IPS-NIHi11 (cell line): ENCODE measurements at places on chromosomes 2 and 18.

DNA sequence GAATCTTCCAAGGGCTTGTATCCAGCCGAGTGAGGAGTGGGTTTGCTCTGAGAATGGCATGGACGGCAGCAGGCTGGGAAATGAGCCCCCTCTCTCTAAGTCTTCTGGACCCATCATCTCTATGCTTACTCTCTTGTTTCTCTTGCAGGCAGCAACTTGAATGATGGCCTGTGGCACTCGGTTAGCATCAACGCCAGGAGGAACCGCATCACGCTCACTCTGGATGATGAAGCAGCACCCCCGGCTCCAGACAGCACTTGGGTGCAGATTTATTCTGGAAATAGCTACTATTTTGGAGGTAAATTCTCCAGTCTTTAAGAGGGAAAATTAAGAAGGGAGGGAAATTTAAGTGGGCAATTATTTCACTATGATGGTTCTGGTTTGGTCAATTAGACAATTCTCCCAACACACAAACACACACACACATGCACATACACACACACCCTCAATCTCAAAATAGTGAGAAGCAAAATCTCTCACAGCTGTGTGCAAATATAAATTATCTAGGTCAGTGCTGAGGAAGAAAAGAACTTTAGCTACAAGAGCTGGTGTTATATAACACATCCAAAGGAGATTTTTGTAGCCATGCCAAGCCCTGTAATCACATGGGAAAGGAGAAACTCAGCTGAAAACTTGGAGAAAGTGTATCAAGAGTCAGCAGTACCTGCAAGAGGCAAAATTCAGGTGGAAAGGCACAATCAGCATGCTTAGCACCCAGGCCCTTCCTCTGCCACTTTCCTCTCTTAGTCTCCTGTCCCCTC is 499.2 kb downstream of the CNTNAP5 start:
- DNase-seq = no peak

- no peak for DNase-seq
These were observed 52.2 kb upstream of the B3GNT2 start for GRCh38 chr2:62143696-62144095.

GRCh38 chr2:233471291-233472035 is 95.1 kb downstream of the USP40 start:
- DNase-seq = no peak

DNA sequence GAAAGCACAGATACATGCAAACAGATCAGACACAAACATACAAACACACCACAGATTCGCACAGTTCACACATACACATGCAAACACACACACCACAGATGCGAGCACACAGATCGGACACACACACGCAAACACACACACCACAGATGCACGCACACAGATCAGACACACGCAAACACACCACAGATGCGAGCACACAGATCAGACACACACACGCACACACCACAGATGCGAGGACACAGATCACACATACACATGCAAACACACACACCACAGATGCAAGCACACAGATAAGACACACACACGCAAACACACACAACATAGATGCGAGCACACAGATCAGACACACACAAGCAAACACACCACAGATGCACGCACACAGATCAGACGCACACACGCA is 149.0 kb downstream of the PXDN start:
- no peak for DNase-seq

GRCh38 chr2:200338692-200339091 is 32.2 kb downstream of the SPATS2L start:
- DNase-seq = no peak

DNA sequence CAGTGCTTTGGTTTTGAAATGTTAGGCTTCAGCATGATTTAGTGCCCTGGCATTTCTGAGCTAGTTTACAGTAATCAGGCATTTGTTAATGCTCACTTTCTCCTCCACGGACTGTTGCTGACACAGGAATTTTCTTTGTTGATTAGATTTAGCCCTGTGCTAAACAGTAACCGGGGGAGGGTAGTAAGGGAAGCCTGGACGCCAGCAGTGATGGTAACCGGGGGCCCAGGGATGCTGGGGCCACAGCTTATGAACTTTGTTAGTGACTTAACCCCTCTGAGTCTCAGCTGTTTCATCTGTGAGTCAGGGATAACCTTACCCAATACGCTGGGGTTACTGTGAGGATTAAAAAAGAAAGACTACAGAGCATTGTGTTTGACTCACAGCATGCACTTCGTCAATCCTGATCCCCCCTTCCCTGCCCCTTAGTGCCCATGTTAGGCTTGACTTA is 33.5 kb downstream of the KLHL29 start:
- no peak for DNase-seq

DNA sequence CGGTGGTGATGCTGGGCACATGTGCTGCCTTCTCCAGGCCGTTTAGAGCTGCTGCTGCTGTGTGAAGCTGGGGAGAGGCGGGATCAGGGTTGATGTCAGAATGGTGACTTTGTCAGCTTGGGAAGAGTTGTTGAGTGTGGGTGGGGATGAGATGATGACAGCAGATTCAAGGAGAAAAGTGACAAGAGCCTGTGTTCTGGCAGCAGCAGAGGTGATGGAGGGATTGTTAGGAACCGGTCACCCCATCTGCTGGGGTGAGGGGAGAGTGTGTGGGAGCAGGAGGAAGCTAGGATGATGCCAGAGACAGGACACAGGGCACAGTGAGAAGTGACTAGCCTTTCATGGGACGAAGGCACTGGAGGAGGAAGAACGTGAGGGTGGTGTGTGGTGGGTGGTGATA is 345.5 kb downstream of the RNF144A start:
- no peak for DNase-seq

- no peak for DNase-seq
These were observed 42.2 kb upstream of the DSC1 start for GRCh38 chr18:31204833-31205232.

DNA sequence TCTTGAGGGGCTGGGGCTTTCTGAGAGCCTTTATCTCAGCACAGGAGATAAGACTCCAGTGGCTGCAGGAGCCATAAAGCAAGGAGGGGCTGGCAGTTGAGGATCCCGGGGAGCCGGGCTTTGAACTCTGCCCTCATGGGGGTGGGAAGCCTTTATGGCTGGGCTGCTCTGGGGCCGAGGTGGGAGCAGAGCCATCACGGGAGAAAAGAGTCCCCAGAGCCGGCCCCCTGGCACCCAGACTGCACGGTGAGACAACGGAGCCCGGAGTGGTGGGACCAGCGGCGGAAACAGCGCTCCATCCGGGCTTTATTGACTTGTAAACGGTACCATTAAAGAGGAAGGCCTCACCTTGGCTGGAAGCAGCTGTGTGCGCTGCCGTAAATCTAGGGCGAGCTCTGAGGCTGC is 162.6 kb downstream of the MYCN start:
- no peak for DNase-seq

- no peak for DNase-seq
These were observed 21.7 kb upstream of the PHLPP1 start for GRCh38 chr18:62693659-62694058.

GRCh38 chr2:214217136-214217535 is 193.7 kb upstream of the VWC2L start:
- peak; percentile 22 for DNase-seq

DNA sequence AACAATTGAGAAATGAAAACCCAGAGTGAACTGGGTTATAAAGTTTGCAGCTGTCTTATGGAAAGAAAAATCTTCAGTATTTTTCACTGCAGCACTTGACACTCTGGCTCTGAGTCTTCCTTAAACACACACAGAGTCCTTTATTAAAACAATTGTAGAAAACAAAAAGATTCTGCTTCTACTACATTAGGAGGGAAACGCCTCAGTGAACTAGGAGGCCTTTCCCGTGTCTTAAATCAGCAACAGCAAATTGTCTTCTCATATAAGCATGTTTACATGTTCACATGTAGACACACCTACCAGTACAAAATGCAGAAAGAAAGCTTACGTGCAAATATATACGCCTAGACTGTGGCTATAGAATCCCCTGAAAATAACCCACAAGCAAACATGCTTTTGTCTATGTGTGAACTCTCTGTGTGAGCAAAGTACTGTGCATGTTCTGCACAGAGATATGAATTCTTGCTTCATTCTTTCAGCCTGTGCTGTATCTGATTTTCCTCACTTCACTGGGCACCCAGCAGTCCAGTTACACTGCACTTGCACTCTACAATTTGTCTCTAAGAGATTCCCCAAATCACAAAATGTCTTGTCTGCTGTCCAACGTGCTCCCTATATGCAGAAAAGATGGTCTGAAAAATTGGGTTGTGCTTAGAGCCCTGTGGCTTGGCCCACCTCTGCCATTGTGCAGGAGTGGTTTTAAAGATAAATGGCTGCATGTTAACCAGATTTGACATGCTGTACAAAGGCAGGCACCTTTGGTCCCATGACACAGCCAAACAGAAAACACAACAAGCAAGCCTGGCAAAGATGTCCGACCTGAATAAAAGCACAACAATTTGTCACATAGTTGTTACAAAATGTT is 24.5 kb downstream of the ZEB2 start:
- no peak for DNase-seq

GRCh38 chr2:56705713-56706112 is 521.9 kb downstream of the CCDC85A start:
- DNase-seq = no peak

DNA sequence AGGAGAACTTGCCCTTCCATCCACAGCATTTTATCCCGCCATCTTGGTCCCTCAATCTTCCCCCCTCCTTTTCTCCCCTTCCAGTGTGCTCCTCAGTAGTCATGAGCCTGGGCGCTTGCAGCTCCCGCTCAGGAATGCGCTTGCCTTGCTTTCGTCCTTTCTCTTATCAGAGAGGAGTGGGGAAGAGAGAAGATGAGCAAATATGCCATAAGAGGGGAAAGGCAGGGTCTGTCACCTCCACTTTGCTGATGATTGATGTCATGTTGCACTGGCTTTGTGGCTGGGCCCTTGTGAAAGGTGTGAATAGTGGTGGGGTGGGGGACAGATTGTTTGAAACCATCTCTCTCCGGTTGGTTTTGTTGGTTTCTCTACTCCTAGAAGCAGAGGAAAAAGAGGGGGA is 569.3 kb downstream of the TNS1 start:
- DNase-seq = no peak

- DNase-seq = no peak
These were observed 217.3 kb downstream of the ETAA1 start for GRCh38 chr2:67614454-67614853.

DNA sequence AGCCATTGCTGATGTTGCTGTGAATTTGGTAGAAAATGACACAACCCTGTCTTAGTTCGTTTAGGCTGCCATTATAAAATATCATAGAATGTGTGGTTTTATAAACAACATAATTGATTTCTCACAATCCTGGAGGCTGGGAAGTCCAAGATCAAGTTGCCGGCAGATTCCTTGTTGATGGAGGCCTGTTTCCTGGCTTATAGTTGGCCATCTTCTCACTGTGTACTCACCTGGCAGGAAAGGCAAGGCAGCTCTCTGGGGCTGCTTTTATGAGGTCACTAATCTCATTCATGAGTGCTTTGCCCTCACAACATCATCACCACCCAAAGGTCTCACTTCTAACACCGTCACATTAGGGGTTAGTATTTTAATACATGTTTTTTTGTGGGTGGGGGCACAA is 58.4 kb downstream of the PHLPP1 start:
- DNase-seq = no peak

- no peak for DNase-seq
These were observed 27.2 kb downstream of the CDKL4 start for GRCh38 chr2:39216346-39217191.

- DNase-seq = no peak
These were observed 11.1 kb upstream of the INO80C start for GRCh38 chr18:35508746-35509338.

GRCh38 chr2:207362716-207363115 is 167.0 kb upstream of the CREB1 start:
- DNase-seq = no peak

DNA sequence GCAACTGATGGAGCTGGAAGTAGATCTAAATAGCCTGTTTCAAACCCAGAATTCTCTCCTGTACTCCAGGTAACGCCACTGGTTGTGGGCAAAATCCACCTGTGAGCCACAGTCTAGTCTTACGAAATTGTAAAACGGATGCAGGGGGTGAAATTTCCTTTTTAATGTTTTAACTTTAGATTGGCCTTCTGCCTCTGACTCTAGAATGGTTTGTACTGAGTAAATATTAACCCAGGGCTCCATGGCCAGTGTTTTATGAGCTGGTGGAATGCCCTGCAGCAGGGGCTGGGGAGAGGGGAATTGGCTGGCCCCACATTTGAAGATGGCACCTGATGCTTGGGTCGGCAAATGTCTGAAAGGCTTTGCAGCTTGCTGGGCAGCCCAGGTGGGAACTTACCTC is 156.6 kb downstream of the MYCN start:
- no peak for DNase-seq

DNA sequence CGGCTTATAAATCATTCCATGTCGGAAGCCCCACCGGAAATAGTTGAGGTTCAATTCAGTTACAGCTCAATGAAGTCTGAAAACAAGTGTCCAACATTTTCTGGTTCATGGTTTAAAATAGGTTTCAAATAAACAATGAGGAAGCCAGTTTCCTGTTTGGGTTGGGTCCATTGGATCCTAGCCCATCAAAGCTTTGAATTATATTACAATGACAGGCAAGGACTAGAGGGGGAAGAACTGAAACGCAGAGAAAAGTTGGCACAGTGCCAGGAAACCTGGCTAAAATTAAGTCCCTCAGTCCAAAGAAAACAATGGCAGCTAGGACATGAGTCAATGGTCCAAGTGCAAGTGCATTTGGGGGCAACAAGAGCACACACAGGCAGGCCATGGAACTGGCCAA is 32.0 kb downstream of the SLC14A1 start:
- no peak for DNase-seq

- no peak for DNase-seq
These were observed 766.4 kb upstream of the ID2 start for GRCh38 chr2:7915302-7916091.

GRCh38 chr2:175523001-175523400 is 341.5 kb upstream of the ATP5MC3 start:
- DNase-seq = no peak

DNA sequence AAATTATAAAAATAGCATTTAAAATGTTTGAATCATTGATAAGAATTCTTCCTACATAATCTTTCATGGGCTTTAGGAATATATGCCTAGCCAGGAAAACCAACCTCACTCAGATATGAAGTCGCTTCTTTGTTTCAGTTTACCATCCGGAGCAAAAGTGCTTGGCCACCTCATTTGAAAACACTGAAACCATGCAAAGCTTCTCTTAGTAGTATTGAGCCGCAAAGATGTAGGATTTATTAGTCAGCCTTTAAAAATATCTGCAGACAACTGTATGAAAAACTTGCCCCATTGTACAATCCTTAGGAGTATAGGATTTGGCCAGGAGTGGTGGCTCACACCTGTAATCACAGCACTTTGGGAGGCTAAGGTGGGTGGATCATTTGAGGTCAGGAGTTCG is 24.3 kb upstream of the GPD2 start:
- no peak for DNase-seq

- DNase-seq = no peak
These were observed 15.1 kb upstream of the BZW1 start for GRCh38 chr2:200796561-200796960.

DNA sequence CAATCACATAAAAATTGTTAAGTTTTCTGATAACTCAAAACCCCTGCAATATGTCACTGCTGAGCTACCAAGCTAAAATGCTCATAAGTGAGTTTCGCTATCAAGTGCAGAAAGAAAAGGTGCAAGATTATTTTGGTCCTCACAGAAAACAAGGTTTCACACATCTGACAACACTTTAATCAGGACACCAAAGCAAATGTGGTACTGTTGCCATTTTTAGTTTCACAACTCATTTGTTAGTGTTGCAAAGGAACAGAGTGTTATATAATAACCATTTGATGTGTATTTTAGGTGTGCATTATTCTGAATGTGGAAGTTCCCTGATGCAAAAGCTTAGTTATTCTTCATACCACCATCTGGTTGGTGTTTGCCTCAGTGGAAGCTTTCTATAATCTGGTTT is 956.2 kb downstream of the DSC3 start:
- no peak for DNase-seq

GRCh38 chr2:126771501-126772195 is 115.7 kb downstream of the GYPC start:
- DNase-seq = peak; percentile 44
